ENCODE measurements at places on chromosomes 5 and 9.

GRCh38 chr5:155649666-155650065 lies 636.1 kb downstream of the KIF4B start:
- no peak for DNase-seq

DNA sequence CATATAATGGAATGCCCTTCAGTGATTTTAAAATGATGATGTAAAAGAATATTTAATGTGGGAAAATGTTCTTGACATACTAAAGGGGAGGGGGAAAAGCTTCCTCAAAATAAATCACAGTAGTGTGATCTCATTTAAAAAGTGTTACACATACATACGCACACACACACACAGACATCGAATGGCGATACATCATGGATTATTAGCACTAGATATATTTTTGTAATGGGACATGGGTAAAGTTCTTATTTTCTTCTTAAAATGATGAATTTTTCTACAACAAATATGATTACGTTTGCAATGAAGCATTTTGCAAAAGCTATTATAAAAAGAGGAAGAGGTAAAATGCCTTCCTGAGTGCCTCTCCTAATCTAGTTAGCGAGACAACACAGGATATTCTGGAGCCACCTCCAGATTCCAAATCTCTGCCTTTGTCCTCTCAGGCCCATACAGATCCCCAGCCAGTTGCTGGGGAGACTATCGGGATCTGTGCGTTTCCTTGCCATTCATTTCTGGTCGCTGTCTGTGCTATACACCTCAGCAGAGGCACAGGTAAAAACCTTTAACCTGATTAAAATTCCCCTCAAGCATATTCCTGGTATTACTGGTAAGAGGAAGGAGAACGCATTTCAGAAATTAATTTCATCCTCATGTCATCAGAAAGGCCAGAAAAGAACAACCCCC lies 69.6 kb downstream of the SLC28A3 start:
- DNase-seq, result no peak

- no peak for DNase-seq
These were observed 18.4 kb downstream of the CAMK4 start for GRCh38 chr5:111242606-111243005.

GRCh38 chr5:28903643-28904042 lies 1865.3 kb upstream of the CDH9 start:
- DNase-seq, result no peak

DNA sequence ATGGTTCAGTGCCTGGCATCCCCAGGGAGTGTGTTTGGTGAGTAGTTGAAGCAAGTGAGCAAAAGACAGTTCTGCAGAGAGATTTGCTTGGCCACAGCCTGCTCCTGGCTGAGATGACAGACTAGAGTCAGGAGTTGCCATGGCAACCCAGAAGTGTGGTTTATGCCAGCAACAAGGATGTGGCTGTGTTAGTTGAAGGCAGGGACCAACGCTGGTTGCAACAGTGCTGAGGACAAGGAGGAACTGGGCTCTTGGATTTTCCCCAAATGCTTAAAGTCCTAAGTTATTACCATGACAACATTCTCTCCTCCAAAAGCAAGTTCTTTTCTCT lies 2.7 kb downstream of the NXNL2 start:
- no peak for DNase-seq

DNA sequence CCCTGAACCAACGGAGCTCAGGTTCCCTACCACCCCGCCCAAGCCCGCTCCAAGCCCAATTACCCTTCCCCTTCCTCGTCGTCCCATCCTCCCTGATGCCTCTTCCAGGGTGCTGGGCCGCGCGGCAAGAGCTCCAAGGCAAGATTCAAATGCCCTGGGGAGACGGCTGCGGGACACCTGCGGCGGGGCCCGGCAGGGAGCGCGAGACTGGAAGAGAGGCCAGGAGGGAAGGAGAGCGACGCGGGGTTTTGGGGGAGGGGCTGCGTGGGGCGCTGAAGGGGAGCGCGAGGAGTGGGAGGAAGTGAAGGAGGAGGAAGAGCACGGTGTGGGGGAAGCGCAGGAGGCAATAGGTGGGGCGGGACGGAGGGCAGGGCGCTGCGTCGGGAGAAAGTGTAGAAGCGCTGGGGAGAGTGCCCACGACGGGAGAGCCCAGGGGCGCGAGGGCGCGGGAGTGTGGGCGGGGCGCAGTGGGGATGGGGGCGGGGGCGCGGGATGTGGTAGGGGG lies 975 bp upstream of the NXNL2 start:
- no peak for DNase-seq

Data from vagina (tissue), 2 donors.